Type B pancreatic cell (in vitro differentiated cells): ENCODE measurements at places on chromosomes 2 and 18.

DNA sequence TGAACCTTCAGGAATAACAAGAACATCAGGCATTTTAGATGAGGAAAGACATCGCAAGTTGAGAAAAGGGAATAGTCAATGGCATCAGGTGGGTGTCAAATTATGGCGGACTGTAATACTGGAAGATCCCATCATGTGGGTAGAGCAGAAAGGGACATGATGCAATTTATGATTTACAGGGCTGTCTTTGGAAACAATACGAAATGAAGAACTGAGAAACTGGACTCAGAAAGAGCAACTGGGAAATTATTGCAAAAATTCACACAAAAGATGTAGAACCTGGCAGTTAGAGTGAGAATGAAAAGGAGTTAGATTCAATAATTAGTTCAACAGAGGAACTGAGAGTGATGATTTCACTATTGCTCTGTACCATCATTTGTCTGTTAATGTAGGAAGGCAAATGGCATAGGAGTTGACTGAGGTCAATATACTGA is 1635.0 kb upstream of the ACVR2A start:
- no peak for DNase-seq

GRCh38 chr2:121638333-121638732 is 10.9 kb downstream of the CLASP1 start:
- no peak for DNase-seq

- no peak for DNase-seq
These were observed 92.3 kb downstream of the B3GNT2 start for GRCh38 chr2:62287899-62288880.

- no peak for DNase-seq
These were observed 24.2 kb downstream of the NEU4 start for GRCh38 chr2:241833101-241833663.

GRCh38 chr2:216607277-216607560 is 26.0 kb upstream of the IGFBP2 start:
- DNase-seq = no peak

DNA sequence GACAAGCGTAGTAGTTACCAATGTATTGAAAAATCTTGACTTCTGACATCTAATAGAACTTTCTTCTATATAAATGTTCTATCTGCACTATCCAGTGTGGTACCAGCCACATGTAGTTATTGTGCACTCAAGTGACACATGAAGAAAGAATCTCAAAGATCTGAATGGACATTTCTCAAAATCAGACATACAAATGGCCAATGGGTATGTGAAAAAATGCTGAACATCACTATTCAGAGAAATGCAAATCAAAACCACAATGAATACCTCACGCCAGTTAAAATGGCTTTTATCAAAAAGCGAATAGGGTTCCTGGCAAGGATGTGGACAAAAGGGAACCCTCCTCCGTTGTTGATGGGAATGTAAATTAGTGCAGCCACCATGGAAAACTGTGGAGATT is 37.5 kb upstream of the SMCHD1 start:
- DNase-seq = no peak

GRCh38 chr2:11320698-11321492 is 23.5 kb downstream of the ROCK2 start:
- DNase-seq = no peak

- DNase-seq = no peak
These were observed 87.2 kb upstream of the EPB41L3 start for GRCh38 chr18:5630900-5631413.

DNA sequence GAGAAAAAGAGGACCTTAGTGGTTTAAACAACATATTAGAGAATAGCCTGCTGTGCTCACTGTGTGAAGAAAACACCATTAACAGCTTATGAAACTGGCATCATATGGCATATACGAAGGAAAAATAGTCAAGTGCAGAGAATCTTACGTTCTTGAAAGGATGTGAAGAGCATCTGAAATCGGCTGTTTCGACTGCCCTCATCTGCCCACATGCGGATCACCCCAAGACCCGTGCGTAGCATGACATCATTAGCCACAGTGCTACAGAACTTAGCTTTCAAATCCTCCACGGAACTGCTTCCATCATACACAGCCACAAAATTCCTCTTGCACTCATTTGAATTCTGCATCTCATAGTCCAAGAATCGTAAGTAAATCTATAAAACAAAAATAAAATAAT is 84.3 kb downstream of the NETO1 start:
- no peak for DNase-seq
